NCI-H345 (cell line): ENCODE measurements at places on chromosomes 11 and 22.

GRCh38 chr11:16326679-16327297, 29.6 kb downstream of the SOX6 start:
- DNase-seq = no peak

- DNase-seq = peak; percentile 31
These were observed 759 bp downstream of the CPT1A start for GRCh38 chr11:68840661-68841653.

GRCh38 chr11:74139151-74139918, 31.5 kb downstream of the C2CD3 start:
- DNase-seq = no peak

DNA sequence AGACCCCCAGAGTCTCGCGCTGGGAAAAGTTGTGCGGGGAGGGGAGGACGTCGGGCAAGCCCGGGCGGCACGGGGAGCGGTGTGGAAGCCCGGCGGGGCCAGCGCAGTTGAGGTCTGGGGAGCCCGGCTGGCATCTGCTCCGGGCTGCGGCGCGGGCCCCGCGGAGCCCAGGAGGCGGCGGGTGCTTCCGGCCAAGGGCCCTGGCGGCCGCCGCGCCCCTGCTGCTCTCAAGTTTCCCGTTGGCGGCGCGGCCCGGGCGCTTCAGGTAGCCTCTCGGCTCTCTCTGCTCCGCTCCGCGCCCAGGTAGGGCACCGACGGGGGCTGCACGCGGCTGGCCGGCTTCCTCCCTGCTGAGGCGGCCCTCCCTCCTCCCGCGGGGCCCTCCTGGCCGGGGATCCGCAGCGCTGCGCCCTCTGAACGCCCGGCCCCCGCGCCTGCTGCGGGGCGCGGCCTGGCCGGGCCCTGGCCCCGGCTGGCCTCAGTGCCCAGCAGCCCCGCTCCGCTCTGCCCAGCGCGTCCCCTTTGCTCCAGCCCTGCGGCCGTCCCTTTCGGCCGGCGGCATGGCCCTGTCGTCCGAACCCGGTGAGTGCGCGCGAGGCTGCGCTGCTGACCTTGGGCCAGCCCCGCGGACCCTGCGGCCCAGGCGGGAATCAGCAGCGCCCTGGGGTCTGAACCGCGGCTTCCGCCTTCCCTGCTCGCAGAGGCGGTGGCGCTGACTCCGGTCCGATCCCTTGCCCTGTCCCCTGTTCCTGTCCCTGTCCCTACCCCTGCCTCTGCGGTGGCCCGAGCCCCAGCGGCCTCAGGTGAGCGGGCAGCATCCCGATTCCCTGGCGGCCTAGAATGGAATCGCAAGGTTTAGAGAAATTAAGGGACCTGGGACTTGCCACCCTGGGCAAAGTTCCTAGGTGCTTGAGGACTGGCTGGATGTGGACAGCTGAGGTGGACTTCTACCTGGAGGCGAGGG, 4.3 kb upstream of the AMPD3 start:
- peak; percentile 77 for DNase-seq

- no peak for DNase-seq
These were observed at the start of gene OR8I2 for GRCh38 chr11:56093008-56093407. OR8I2 (plus strand) TSS chr11:56093308; CDS start chr11:56093308, 0 bp downstream.

GRCh38 chr11:71197096-71197495, 55.3 kb downstream of the SHANK2 start:
- DNase-seq = no peak

GRCh38 chr11:12045914-12046635, 37.6 kb upstream of the DKK3 start:
- no peak for DNase-seq

DNA sequence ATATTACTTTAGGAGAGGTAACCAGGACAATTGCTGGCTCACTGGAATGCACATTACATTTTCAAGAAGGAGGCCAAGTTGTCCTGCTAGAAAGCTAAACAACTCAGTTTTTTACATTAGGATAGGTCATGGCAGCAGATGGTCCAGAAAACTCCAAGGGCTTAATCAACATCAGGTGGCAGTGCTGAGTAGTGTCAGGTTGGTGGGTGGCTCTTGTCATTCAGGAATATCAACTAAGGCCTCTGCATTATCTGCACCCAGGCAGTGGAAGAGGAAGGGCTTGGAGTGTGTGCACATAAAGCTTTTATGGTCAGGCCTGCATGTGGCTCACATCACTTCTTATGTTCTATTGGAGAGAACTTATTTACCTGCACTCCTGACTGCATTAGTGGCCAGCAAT, 32.2 kb upstream of the OR4B1 start:
- DNase-seq = no peak

- no peak for DNase-seq
These were observed 76.4 kb upstream of the MYOD1 start for GRCh38 chr11:17642980-17643379.

DNA sequence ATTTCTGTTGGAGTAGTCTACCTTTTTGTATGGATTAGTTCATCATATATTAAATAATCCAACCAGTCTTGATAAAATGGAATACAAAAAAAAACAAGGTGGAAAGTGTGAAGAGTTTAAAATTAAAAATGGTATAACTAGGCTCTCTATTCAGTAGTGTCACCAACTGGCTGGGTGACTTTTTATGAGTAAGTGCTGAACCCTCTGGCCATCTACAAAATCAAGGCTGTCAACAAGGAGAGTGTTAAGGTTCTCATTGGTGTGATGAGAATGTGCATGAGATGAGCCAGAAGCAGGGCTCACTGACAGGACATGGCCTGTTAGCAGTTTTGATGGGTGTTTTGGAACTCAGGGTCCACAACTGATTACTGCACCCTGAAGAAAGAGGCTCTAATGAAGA, 343.2 kb downstream of the AASDHPPT start:
- no peak for DNase-seq

- no peak for DNase-seq
These were observed 17.2 kb downstream of the SLC25A18 start for GRCh38 chr22:17580441-17581031.

GRCh38 chr11:199782-200181, 6.9 kb downstream of the SCGB1C1 start:
- DNase-seq = no peak

GRCh38 chr11:69353696-69354544, 60.0 kb downstream of the MYEOV start:
- DNase-seq = peak; percentile 46

DNA sequence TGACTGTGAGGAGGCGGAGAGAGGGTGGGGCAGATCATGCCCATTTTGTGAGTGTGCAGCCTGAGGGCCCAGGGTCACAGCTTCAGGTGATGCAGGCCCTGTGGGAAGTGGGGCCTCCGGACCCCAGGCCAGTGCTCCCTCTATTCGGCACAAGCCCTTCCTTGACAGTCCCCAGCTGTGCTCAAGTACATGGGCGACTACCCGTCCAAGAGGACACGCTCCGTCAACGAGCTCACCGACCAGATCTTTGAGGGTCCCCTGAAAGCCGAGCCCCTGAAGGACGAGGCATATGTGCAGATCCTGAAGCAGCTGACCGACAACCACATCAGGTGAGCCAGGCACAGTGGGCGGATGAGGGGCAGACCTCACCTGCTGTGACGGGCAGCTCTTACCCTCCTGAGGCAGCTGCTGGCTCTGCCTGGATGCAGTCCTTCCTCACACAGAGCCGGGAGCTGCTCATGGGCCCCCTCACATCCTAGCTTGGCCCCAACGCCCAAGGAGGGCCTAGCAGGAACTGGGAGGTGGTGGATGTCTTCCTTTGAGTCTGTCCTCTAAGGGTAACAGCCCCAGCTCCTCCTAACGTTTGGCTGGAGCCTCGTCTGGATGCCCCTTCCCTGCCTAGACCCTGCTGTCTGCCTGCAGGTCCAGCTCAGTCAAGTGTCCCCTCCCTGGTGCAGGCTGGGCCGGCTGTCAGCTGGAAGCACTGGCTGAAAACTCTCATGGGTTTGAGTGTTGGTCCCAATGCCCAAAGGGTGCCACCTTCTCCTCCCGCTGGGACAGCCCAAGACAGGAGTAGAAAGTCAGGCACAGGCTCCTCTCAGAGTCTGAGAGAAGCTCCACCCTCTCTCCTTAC, 76.1 kb downstream of the MYO7A start:
- DNase-seq = no peak

- no peak for DNase-seq
These were observed 162.3 kb downstream of the C11orf87 start for GRCh38 chr11:109584001-109584972.

GRCh38 chr11:10862446-10862845, 4.6 kb upstream of the ZBED5 start:
- DNase-seq = no peak

- no peak for DNase-seq
These were observed 20.2 kb downstream of the STARD10 start for GRCh38 chr11:72773696-72774095.
